ENCODE measurements at places on chromosomes 1 and 21.

DNA sequence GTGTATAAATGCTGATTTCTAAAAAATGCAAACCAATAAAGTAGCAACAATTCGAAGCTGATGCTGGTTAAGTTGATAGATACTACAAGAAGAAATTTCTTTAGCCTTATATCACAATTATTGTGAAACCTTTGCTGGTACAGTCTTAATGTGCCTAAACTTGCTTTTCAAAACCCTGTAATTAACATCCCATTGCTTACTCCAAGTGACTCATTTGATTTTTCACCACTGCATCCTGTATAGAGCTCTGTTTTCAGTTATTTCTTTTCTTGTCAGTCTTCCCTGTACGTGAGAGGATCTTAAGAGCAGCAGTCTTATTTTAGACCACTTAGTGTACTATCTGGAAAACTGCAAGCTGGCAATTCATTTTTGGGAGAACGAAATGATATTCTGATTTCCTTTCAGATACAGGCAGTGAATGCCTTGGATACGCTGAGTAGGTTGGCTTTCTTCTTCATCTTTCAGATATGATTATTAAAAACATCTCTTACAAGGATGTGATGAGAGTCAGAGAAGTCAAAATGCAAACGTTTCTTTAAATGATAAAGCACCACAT is 210.3 kb downstream of the KCTD3 start:
- peak; percentile 30 for DNase-seq

GRCh38 chr1:174971466-174971865 is 28.3 kb upstream of the CACYBP start:
- no peak for DNase-seq

DNA sequence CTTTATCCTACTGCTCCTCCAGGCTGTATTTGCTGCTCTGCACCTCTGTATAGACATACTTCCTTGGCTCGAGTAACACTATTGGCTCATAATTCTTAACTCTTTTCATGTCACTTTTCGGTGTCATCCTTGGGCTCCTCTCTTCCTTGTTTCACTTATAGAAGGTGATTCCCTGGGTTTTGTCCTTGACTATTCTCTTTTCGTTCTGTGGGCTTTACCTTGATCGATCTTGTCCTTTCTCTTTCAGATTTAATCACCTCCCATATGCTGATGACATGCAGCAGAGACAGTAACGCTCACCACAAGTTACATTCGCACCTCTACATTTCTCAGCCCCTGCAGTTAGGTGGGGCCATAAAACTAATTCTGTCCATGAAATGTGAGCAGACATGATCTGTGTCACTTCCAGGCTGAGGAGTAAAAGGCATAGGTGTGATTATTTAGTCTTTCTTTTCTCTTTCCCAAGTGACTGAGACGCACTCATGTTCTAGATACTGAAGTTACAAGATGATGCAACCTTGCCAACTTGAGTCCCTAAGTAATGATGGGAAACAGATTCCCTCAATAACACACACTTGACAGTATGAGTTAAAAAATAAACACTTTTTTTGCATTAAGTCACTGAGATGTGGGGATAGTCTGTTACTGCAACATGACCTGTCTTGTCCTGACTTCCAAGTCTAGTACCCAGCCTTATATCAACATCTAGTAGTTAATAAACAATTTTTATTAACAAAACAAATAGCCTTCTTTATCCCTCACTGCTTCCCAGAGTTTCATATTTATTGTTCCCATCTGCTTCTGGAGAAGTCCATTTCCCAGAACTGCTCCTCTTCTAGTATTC is 49.9 kb upstream of the HAO2 start:
- no peak for DNase-seq

DNA sequence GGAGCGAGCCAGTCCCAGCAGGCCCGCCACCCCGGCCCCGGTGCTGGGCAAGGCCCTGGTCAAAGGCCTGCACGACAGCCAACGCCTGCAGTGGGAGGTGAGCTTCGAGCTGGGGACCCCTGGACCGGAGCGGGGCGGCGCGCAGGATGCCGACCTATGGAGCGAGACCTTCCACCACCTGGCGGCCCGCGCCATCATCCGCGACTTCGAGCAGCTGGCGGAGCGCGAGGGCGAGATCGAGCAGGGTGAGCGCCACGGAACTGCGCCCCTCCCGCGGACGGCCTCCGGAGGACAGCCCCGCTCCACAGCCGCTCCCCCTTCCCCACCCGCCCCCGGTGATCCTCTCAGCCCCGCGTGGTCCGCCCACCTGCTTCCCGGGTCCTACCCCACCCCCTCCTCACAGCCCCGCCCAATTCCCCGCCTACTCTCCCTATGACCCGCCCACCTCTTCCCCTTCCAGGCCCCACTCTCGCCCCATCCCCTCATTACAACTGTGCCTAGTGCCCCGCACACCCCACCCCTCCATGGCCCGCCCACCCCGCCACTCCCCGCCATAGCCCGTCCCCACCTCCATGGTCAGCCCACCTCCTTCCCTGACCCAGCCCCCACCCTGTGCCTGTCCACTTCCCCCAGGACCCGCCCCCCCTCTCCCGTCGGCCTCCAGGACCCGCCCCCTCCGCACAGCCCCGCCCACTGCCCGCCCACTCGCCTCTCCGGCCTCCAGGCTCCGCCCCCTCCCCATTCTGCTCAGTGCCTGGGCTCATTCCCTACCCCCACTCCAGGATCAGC is 52.7 kb downstream of the VWA5B1 start:
- DNase-seq, result no peak

DNA sequence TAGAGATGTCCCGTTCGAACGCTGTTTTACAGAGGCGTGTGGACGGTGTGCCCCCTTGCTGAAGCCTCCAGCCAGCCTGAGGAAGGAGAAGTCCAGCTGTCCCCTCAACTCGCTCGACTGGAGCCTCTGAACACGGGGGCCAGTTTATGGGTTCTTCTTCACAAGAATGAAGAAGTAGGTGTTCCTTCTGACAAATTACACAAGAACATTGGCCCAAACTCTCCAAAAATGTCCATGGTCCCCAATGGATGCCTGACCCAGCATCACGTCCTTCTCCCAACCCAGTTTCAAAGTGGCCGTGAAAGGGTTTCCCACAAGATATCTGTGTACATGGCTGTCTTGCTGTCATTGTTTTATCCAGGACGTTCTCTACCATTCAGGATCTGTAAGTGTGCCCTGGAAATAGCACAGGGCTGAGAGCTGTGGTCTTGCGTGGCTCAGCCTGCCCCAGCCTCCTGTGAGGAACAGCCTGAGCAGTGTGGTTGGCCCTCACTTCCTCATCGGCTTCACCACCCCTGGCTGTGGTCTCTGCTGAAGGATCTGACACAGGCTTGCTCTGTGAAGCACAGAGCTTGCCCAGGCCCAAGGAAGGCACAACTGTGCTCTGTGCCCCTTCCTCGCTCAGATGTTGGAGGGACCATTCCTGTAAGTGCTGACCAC is 1.0 kb upstream of the S100B start:
- DNase-seq, result no peak

DNA sequence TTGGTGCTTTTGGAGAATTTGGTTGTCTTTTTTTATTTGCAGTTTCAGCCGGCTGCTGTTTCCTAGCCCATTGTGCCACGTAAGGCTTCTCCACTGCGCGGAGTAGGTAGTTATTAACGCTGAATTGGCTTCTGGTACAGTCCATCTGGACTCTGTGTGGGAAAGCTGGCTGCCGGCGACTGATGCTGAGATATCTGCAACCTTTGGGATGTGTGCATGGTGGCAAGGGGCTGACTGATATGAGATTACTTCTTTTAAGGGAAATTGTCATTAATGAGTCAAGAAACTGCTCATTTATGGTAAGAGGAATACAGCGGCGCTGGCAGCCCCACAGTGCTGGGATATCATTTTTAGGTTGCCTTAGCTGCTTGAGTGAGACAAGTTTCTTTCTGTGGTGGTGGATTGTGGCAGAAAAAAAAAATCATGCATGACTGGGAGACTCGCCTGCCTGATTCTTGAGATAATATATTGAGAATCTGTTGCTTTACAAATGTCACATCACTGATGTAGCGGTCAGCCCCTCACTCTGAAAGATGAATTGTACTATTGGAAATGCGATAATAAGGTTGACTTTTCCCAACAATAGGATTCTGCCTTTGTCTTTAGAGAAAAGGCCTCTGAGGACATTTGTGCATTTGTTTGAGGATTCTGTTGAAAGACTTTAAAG is 2.5 kb upstream of the ELAVL4 start:
- DNase-seq, result no peak

- no peak for DNase-seq
These were observed 48.9 kb upstream of the ZNF326 start for GRCh38 chr1:89945852-89946476.

GRCh38 chr1:20265250-20265649 is 25.4 kb upstream of the VWA5B1 start:
- DNase-seq, result no peak

GRCh38 chr1:166119471-166119965 is 47.3 kb downstream of the FAM78B start:
- no peak for DNase-seq

- peak; percentile 29 for DNase-seq
These were observed 46.9 kb downstream of the HLX start for GRCh38 chr1:220926146-220926545.

GRCh38 chr1:182309631-182310351 is 81.8 kb downstream of the GLUL start:
- DNase-seq, result no peak

DNA sequence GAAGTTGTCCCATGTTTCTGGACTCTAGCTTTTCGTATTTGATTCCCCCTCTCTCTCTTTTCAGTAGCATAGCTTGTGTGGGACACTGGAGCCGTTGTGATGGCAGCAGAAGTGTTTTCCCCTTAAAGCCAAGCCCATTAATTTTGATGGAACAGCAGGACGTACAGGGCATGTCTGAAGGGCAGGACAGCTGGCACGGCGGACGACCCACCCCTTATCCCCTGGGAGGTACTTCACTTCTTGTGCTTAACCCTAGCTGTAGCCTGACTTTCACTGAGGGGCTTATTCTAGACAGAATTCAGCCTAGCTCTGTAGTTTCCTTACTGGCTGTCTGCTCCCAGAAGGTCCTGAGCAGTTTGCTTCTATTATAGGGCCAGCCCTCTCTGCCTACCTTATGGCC is 8.6 kb upstream of the PPFIA4 start:
- no peak for DNase-seq

GRCh38 chr1:117162816-117163215 is 41.3 kb upstream of the TRIM45 start:
- DNase-seq, result no peak

DNA sequence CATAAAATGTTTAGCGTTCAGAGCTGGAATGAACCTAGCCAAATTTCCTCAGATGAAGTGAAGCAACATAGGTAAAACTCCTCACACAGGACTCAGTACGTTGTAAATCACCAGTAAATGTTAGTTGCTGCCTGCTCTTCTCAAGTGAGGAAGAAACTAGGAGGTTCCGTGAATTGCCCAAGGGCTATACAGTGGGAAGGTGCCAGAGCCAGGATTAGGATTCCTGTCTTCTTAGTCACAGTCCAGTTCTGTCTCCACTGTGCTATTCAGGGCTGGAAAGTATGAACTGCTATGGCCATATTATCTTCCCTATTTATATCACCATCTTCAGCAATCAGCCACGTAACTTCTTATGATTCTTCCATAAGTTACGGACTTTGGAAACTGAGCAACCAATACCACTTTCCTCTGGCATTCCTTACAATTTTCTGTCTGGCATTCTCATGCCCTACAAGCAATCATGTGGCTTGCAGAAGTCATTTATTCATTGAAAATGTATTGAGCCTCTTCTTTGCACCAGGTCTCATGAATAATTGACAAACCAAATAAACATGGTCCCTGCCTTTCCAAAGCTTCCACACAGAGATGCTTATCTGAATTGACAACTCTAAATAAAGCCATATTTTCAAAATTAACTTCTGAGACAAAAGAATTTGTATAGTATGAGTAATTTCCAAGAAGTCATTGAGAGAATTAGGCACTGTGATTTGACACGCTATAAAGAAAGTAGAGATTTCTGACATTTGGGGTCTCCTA is 271.6 kb upstream of the SGIP1 start:
- peak; percentile 80 for DNase-seq

DNA sequence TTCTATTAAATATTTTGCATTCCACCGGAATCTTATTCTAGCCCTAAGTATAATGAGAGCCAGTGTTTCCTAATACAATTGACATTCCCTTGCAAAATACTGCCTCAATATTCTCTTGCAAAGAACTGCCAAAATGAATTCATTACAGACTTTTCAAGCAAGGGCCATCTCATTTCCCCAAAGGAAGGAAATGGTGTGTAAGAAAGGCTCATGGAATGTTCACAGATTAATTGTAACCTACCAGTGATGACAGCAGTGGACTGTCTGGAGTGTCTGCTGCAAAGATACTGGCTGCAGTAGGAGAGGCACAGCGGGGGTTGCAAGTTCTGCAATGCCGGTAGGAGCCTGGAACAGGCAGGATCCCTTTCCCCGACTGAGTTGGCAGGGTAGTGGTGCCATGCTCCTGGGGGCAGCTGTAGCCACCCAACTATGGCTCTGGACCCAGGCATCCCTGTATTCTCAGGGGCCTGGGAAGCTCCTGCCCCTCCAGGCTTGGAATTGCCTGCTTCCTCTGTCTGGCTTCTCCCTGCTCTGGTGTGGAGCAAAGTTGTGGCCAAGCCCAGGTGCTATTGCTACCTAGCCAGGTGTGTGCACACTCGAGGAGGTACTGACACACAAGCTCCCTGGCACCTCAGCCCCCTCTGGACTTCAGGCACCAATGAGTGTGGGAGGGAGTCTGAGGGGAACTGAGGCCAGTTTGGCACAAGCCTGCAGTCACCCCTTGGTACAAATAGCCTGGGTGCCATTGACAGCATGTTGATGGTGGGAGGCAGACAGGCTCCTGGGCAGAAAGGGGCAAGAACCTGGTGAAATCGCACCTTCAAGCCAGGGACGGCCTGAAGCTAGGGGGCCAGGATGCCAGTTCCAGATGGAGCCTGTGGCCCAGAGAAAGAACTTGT is 1371.0 kb downstream of the KCNT2 start:
- DNase-seq, result no peak

DNA sequence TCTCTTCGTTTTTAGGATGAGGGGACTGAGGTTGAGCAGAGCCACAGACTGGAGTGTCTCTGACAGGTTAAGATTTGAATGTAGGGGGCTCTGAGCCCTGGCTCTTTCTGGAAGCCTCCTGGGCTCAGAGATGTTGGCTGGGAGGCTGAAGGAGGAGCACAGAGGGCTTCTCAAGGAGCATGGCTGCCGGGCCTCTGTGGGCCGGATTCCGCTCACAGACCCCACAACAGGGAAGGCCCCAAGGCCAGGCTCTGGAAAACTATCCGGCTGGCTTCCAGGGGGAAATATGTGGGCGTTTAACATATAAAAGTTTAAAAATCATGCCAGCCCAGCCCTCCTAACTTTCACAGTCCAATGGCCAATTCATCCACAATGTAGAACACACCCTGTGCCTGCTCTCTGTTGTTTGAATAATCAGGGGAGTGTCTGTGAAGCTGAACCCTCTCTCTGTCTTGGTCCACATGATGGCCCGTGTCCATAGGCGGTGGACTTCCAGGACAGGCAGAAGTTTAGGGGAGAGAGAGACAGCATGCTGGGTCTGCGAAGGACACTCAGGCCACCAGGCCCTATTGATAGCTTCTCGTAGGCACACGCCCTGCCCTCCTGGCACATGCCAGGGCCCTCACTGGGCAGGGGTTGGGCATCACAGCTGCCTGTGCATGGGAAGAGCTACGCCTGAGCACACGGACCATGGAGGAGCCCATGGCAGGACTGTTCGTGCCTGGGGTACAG is 10.8 kb downstream of the OBSCN start:
- no peak for DNase-seq

- DNase-seq, result no peak
These were observed 2.8 kb downstream of the CLDN19 start for GRCh38 chr1:42737257-42737656.
